ENCODE measurements at places on chromosomes 2 and 18.

- no peak for DNase-seq
These were observed 201.5 kb downstream of the FAM210A start for GRCh38 chr18:13524811-13525210.

GRCh38 chr2:180334514-180334913 lies 327.4 kb upstream of the CWC22 start:
- DNase-seq: no peak

- no peak for DNase-seq
These were observed 874 bp downstream of the NDUFAF7 start for GRCh38 chr2:37232131-37232933.

- no peak for DNase-seq
These were observed 50.6 kb downstream of the UNC50 start for GRCh38 chr2:98658816-98659490.

DNA sequence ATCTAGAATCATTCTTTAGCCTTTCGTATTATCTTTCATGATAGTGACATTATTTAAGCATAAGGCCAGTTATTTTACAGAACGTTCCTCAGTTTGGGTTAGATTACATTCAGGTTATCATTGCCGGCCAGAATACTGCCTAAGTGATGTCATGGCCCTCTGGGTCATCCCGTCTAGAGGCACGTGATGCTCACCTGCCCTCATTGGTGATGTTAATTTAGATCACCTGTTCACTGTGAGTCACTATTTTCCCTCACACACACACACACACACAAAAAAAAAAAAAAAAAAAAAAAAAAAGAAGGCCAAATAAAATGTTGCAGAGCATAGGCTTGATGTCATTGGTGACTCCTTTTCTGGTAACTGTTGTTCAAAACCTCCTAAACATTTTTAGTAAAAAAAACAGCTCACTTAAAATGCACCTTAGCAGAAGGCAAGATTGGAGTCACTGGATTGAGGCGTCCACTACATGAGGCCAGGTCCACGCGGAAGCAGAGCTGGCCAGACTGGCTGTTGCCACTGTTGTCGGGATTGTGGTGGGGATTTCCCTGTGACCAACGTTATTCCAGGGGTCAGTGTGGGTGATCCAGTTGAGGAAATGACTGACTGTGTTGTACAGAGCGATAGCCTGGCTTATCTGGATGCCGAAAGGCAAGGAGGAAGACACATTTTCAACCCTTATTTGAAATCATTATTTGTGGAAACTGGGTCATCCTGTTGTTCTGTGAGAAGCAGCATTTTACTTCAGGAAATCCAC lies 52.1 kb upstream of the CNGA3 start:
- DNase-seq: no peak

GRCh38 chr2:199404841-199405240 lies 52.9 kb downstream of the SATB2 start:
- no peak for DNase-seq
